Adipocyte (in vitro differentiated cells): ENCODE measurements at places on chromosomes 2 and 18.

- DNase-seq, result no peak
These were observed 107.7 kb upstream of the ATP8B1 start for GRCh38 chr18:57910817-57911216.

DNA sequence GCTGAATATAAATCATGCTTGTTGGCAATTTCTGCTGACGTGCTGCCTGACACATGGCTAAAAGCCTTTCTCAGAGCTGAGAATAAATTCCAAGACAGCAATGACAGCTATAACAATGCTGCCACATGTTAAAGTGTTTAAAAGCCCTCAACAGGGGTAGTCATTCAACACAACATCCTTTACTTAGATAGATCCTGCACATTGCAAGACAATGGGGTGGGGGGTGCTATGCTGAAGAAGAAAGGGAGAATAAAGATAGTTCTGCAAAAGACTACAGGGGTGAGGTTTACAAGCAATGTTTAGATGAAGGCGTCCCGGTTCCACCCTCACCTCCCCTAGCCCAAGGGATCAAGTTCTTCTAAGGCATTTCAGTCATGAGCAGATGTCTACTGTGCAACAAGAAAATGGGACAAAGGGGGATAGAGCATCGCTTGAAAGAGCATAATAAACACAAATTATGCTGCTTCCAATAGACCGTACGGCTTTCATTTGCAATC lies 291.0 kb upstream of the ACVR2A start:
- no peak for DNase-seq

DNA sequence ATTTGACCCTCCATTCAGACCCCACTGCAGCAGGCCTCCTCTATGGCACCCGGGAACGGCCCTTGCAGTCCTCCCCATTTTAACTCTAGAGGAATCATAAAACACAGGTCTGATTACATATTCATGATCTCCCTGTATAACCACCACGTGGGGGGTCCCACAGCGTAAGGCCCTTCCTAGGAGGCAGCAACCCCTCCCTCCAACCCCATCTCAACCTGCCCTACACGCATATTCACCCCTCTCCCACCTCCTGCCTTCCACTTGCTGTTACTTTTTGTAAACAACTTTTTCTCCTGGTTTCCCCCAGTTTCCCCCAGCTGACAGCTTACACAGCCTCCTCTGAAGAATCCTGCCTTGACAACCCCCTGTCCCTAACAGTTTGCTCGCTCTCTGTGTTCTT lies 85.1 kb upstream of the FOXI3 start:
- DNase-seq, result no peak

- peak; percentile 60 for DNase-seq
These were observed 5.1 kb downstream of the SERPINB8 start for GRCh38 chr18:63974991-63975390.

DNA sequence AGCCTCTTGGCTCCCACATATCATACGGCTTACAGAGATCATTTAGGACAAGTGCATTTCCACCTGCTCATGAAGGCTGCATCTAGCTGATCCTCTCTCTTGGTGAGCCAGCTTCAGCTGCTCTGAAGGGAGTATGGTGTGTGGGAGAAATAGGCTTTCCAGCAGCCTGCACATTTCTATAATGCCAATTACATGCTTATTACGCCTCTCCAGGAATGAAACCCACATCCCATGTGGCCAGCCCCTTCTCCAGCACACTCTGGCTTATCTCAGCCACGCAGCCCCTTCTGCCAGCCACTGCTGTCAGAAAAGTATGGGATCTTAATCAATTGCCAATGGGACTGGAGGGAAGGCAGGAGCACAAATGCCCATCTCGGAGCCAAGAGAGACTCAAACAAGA lies 117.5 kb downstream of the GALNT14 start:
- no peak for DNase-seq

- no peak for DNase-seq
These were observed 400.2 kb upstream of the MYT1L start for GRCh38 chr2:2731101-2731815.

DNA sequence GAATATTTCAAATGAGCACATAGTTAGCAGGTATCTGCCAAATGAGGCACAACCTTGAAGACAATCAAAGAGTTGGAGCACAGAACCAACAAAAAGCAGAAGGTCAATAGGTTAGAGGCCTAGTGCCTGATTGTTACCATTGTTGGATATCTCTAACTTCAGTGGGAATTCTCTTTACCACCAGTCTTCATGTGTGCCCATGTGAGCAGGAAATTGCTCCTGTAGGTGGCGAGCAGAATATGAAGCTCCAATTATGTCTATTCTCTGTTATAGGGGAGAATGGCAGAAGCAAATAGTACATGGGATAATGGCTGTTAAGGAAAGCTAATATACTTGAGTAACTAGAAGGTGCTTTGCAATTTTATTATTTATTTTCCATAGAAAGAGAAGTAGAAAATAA lies 14.9 kb upstream of the ZNF385B start:
- no peak for DNase-seq

DNA sequence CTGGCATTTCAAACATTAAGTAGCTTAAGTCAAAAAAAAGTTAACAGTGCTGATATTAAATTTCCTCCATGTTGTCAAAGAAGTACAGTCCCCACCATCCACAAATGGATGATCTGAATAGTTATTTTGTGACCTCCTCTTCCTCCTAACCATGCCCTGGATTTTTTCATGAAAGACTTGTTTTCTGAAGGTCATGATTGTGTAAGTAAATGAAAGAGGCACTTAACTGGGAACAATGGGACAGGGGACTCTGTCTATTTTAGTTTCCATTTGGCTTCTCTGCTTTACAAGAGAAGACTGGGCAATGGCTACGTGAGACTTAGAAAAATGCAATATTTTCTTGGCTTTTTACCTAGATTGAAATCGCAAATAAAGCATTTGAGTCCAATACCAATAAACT lies 32.2 kb downstream of the PECR start:
- DNase-seq, result no peak

DNA sequence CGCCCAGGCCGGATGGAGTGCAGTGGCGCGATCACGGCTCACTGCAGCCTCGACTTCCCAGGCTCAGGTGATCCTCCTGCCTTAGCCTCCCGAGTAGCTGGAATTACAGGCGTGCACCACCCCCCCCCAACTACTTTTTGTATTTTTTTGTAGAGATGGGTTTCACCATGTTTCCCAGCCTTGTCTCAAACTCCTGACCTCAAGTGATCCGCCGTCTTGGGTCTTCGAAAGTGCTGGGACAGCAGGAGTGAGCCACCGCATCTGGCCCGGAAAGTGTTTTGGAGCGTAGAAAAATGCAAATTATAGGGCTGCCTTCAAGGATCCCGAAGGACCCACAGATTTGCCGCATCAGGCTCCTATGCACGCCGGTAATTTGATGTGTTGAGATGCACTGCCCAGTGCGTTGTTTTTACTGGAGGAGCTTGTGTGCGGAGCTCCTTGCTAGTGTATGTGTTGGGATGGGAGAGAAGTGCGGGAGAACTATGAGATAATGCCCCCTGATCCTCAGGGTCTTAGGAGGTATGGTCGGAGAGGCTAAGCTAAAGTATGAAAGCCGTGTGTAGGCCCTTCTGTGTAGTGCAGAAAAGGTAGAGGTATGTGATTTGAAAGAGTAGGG lies 1.2 kb upstream of the CLASP1 start:
- DNase-seq, result peak; percentile 51

- no peak for DNase-seq
These were observed 897.6 kb downstream of the BCL11A start for GRCh38 chr2:59655809-59656208.

DNA sequence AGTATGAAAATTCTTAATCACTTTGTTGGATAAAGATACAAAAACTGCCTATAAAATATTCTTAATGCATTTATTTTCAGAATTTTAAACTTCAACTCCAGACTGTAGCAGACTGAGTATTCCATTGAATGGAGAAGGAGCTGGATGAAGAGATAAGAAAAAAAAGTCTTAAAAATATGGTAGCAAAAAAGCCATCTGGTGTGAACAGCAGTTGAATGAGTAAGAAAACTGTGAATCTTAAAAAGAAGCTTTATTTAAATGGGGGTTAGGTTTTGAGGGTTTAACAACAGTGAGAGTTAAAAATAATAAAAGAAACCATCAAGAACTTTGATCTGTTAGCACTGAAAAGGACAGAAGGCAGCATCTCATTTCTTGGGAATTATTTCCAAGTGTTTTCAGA lies 91.5 kb downstream of the KCNH7 start:
- no peak for DNase-seq

DNA sequence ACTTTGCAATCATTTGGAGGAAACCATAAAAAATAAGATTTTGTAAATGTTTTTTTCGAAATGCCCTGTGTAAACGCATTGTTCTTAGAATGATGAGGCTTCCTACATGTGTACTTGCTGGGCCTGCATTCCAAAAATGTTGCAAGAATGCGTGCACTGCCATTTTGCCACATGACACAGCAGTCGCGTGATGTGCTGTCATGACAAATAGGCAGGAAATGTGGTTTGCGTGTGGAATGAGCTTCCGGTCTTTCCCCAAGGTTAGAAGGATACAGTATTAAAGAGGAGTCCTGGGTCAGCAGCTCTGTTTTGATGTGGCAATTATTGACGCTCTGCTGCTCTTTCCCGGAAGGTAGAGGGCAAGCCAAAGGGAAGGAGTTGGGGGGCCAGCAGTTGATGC lies 18.1 kb upstream of the SERPINB2 start:
- DNase-seq, result no peak

GRCh38 chr18:8117006-8117371 lies 492.2 kb upstream of the RAB12 start:
- peak; percentile 37 for DNase-seq

GRCh38 chr2:88254437-88255091 lies 84.4 kb downstream of the THNSL2 start:
- no peak for DNase-seq

DNA sequence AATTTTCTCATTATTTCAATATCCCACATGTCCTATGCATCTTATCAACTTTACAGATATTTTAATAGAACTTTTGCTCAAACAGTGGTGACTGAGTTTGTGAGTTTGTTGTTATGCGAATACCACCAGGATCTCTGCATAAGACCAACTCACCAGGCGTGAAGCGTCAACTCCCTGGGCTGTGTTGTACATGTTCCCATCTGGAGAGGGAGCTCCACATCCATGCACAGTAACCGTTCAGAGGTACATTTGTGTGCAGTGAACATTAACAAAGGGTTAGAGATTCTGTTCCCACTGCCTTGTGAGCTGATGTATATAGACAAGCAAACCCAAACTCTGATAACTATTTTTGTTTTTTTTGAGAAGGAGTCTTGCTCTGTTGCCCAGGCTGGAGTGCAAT lies 188.7 kb downstream of the MYT1L start:
- no peak for DNase-seq

DNA sequence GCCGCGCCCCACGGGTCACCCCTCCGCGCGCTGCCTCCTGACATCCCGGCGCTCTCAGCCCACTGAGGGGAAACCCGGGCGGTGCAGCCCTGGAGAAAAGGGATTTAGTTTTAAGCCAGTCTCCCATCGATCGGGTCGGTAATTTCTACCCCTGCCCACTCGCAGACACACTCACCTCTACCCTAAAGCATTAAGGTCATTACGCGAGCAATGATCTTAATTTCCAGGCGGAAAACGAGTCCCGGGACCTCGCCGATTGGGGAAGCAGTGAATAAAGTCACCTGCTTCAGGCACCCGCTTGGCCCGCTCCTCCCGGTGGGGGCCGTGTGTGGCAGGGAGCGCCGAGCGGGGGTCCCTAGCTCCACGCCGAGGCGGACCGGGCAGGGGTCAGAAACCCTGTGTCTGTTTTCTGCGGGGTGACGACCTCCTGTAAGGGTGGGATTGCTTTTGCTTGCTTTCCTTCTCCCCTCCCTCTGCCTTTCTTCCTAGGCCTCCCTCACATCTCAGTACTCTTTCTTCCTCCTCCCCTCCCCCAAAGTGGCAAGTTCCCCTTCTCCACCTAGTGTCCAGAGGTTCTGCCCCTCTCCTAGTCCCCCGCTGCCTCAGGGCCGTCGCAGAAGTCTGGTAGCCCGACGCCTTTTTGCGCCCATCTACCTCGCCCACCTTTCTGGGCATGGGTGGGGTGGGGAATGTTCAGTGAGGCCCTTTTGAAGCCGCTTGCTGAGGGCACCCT lies 142.6 kb downstream of the MEIS1 start:
- no peak for DNase-seq
